ENCODE measurements at places on chromosomes 13 and 19.

GRCh38 chr19:12695514-12695913, 917 bp downstream of the FBXW9 start:
- DNase-seq = no peak

DNA sequence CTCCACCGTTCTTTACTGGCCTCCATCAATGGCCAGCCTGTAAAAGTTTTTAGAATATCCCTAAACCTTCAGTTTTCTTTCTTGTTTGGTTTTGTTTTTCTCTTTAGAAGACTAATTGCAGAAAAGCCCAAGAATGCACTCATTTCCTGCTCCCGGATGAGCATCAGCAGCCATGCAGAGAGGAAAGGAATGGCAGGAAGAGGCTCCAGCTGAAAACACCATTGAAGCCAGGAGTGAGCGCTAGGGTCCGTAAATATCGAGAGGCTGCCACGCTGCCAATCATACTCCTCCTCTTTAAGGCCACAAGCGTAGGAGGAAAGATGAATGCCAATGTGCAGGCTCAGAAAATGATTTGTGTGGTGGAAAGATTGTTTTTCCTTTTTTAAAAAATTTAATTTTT, 57.4 kb upstream of the UBE2L5 start:
- DNase-seq = peak; percentile 42

GRCh38 chr13:43773602-43774001, 13.2 kb downstream of the ENOX1 start:
- no peak for DNase-seq

DNA sequence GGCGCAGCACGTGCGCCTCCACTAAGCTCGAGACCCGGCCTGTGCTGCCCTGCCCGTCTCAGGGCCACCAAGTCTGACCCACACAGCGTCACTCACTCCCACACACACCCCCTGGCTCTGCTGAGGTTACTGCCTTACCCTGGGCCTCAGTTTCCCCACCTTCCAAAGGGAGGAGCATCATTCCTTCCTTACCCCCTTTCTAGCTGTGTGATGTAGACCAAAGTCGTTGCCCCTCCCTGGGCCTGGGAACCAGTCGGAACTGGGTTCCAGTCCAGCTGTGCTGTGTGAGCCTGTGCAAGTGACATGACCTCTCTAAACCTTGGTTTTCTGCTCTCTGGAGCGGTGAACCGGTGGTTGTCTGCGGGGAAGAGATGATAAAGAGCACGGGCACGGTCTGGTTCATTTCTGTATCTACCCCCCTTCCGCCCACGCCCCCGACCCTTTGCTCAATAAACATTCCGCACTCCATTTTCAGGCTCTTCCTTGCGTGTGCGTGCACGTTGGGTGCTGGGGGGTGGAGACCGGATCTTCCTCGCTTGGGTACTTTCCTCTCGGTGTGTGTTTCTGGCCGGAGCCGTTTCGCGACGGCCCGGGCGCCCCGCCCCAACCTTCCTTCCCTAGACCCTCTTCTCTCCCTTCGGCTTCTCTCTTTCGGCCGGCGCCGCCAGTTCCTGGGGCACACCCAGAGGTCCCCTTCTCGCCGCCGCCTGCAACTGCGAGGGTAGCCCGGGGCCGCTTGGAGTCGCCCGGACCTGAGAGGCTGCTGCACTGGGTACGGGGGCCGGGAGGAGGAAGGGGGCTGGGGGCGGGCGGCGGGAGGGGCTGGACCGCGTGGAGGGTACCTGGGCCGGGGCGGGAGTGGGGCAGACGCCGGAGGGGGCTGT, at the start of gene ZNF581:
Gene ZNF581, plus strand, starts transcription at position 647 of the 884 bp plus-strand sequence. CDS start 923 bp downstream, outside the sequence.
- peak; percentile 68 for DNase-seq

- no peak for DNase-seq
These were observed 3.6 kb downstream of the F2RL3 start for GRCh38 chr19:16892436-16892835.

GRCh38 chr13:103953859-103954258, 887.6 kb upstream of the SLC10A2 start:
- DNase-seq = no peak

DNA sequence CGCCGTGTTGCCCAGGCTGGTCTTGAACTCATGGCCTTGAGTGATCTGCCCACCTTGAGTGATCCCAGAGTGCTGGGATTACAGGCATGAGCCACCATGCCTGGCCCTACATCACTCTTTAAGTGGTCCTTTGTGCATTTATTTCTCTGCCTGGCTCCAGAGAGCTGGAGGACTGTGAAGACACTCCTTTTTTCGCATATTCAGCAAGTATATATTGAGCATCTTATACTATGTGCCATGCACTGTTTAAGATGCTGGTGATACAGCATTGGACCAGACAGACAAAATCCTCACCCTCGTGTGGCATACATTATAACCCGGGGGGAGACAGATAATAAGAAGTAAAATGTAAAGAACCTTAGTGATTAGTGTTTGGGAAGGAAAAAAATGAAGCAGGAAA, 66.8 kb upstream of the NPAS1 start:
- DNase-seq = no peak

DNA sequence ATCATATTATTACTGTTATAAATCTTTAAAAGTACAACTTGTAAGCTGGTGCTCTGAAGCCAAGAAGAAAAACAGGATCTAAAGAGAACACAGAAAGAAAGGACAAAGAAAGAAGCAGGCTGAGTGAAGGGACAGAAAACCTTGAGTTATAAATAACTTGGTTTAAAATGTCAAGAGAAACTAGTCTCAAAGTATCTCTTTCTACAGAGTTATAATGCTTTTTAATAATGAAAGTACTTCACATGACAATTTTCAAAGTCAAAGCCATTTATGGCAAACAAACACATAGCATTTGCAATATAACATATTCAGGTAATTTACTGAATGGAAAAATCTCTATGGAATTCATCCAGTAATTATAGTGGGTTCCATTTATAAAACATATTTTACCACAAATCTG, 33.4 kb downstream of the CAB39L start:
- DNase-seq = no peak

DNA sequence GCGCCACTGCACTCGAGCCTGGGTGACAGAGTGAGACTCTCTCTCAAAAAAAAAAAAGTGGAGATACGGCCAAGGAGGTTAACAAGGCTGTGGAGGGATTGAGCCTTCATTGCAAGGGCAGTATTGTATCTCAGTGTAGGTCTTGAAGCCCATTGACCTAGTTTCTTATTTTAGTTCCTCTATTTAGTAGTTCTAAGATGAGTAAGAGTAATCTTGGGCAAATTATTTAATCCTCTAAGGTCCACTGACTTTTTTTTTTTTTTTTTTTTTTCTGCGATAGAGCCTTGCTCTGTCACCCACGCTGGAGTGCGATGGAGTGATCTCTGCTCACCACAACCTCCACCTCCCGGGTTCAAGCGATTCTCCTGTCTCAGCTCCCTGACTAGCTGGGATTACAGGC, 14.3 kb upstream of the ILF3 start:
- DNase-seq = no peak

- no peak for DNase-seq
These were observed 98.0 kb downstream of the EDNRB start for GRCh38 chr13:77820431-77821149.

DNA sequence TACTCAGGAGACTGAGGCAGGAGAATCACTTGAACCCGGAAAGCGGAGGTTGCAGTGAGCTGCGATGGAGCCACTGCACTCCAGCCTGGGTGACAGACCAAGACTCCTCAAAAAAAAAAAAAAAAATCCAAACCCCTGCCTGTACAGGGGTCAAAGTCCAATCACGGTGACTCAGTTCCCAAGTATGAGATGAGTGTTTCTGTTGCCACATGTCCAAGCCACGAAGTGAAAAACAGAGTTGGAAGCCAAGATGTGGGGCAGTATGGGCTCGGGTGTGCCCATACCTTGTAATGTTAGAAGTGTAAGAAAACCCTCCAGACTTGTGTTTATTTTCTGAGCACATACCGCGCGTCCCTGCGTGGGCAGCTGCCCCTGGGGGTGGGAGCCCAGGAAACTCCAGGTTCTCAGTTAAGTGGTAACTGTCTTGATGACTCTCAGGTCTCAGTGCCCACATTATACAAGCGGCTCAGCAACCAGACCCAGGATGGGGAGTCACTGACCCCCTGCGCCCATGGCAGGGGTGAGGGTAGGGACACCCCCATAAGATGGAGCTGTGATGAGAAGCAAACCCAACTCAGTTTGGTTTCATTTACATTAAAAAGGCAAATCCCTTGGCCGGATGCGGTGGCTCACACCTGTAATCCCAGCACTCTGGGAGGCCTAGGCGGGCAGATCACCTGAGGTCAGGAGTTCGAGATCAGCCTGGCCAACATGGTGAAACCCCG, 1.2 kb upstream of the GPX4 start:
- peak; percentile 100 for DNase-seq

DNA sequence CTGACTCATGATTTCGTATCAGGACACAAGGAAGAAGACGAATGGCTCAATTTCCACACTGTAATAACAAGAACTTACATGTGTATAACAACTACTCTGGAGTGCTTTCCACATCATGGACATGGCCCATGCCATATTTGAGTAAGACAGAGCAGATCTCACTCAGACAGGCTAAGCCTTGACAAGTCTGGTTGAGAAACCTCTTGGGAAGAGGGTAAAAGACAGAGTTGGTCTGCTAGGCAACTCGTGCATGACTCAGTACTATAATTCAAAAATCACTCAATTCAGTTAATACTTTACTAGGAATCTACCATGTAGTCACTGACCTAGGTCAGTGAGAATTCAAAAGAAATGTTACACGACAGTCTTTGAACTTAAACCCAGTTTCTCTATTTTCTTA, 5.7 kb upstream of the THSD1 start:
- DNase-seq = peak; percentile 17

GRCh38 chr13:109383683-109384082, 402.7 kb downstream of the IRS2 start:
- DNase-seq = peak; percentile 86

- DNase-seq = peak; percentile 87
These were observed 13.2 kb downstream of the RASA3 start for GRCh38 chr13:114119196-114119595.

GRCh38 chr13:38954291-38954690, 36.3 kb downstream of the STOML3 start:
- no peak for DNase-seq

- no peak for DNase-seq
These were observed 10.0 kb downstream of the ZNF383 start for GRCh38 chr19:37227996-37228395.

- DNase-seq = no peak
These were observed 21.8 kb upstream of the ZNF30 start for GRCh38 chr19:34904664-34905527.

DNA sequence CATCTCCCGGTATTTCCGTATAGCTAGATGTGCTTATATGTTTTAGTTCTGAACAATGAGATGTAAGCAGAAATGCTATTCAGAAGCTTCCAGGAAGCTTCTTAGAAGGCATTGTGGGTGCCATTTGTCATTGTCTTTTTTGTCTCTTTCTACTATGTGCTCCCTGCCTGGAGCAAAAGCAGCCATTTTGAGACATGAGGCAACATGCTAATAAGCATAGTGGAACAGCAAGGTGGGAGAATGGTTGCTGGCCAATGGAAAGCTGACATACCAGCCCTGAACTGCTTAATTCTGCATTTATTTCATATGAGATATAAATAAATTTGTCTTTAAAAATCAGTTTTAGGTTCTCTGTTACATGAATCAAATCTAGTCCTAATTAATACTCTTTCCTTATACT, 299.7 kb downstream of the LMO7 start:
- DNase-seq = no peak

- DNase-seq = peak; percentile 9
These were observed 89.7 kb downstream of the DCT start for GRCh38 chr13:94389604-94390351.

- DNase-seq = peak; percentile 2
These were observed 1617.6 kb upstream of the SLC10A2 start for GRCh38 chr13:104683789-104684188.

DNA sequence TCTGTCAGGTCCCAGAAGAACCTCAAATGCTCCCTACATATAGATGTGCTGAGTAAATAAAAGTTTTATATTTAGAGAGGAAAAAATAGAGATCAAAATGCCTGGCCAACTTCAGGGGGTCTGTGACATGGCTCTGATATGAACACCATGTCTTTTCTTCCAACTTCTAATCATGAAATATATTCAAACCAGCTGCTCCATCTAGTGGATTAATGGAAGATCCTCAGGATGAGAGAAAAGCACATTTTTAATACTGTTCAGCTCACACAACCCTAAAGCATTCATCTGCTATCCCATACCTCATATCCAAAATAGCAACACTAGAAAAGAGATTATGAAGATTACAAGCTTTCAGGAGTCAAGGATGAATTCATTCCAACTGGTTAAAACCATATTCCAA, 56.0 kb upstream of the DOCK9 start:
- DNase-seq = peak; percentile 47

DNA sequence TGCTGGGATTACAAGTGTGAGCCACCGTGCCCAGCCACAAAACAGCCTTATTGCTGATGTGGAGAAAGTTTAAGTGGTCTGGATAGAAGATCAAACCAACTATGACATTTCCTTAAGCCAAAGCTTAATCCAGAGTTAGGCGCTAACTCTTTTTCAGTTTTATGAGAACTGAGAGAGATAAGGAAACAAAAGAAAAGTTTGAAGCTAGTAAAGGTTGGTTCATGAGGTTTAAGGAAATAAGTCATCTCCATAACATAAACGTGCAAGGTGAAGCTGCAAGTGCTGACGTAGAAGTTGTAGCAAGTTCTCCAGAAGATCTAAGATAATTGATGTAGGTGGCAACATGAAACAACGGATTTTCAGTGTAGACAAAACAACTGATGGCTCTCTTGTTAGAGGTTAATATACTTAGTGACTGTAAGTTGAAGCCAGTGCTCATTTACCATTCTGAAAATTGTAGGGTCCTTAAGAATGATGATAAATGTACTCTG, 41.6 kb downstream of the ZMYM2 start:
- no peak for DNase-seq

DNA sequence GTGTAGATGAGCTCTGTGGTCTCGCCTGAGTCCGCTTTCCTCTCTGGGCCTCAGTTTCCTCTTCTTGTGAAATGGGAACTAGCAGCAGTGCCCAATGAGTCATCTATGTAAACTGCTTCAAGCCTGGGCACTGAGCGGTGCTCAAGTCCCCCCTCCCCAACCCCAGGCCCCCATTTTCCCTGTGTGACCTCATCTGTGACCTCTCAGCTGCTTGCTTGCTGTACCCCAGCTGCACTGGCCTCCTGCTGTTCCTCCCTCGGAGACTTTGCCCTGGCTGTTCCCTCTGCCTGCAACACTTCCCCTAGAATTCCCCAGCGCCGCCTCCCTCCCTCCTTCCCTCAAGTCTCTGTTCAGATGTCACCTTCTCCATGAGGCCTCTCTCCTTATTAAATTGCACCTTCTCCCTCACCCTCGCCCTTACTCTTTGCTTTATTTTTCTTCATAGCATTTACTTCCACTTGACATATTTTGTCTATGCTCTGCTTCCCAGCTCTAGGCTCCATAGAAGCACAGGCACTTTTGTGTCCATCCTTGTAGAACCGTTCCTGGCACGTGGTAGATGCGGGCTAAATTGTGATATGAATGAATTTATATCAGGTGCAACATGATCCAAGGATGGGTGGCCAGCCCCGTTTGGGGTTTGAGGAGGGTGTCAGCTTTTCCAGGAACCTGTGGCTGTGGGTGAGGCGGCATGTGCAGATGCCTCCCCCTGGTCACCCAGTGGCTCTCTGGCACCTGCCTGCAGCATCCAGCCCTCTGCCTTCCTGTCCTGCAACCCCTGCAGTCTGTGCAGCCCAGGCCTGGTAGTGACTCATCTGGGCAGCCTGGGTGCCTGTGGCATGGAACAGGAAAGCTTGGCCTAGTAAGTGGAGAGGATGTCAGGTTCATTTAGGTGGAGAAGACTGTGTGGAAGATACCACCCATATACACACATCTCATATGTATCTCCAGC, 26.3 kb downstream of the SIPA1L3 start:
- peak; percentile 88 for DNase-seq

GRCh38 chr13:32409001-32409313, 19.0 kb downstream of the N4BP2L1 start:
- DNase-seq = no peak

- no peak for DNase-seq
These were observed 123.7 kb downstream of the MIPEP start for GRCh38 chr13:23765531-23765930.

Data from M059J (cell line).